Glomerular endothelial cell (primary cell): ENCODE measurements at places on chromosomes 4 and X.

DNA sequence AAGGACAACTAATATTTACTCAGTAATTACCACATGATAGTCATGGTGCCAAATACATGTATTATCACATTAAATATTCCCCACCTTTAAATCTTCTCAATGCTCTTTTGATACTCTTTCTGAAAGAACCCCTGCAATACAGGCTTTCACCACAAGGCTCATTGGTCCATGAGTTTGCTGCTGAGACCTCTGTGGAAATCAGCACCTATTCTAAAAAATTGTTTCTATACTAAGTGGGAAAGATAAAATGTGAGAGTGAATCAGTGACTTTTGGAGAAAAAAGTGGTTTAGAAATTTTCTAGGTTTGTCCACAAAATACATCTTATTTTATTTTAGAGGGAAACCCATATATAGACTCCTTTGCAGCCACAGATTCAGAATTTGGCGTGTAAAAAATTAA lies 257.3 kb downstream of the ZIC3 start:
- DNase-seq = no peak

- no peak for DNase-seq
Measured at GRCh38 chrX:135295238-135295943, 13.9 kb upstream of the ETDC start.

GRCh38 chr4:33176566-33176965 lies 2456.4 kb downstream of the PCDH7 start:
- DNase-seq = no peak

GRCh38 chr4:137226900-137227299 lies 305.4 kb downstream of the PCDH18 start:
- no peak for DNase-seq

DNA sequence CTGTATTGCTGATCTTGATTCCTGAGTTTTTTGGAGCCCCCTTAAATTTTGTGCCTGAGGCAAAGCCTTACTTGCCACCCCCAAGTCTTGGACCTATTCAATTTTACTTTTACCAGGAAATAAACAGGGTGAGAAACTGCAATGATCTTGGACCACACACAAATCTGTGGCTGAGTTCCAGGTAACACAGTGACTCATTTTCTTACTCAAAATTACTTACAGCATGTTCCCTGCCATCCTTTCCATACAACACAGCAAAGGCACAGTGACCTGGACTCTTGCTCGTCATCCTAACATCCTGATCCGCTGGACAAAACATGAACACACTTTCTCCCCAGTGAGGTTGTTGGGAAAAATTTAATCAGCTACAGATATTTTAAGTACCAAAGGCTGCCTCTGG lies 60.7 kb upstream of the S100G start:
- DNase-seq = no peak

GRCh38 chrX:120426599-120426998 lies 42.5 kb downstream of the LAMP2 start:
- DNase-seq = no peak

DNA sequence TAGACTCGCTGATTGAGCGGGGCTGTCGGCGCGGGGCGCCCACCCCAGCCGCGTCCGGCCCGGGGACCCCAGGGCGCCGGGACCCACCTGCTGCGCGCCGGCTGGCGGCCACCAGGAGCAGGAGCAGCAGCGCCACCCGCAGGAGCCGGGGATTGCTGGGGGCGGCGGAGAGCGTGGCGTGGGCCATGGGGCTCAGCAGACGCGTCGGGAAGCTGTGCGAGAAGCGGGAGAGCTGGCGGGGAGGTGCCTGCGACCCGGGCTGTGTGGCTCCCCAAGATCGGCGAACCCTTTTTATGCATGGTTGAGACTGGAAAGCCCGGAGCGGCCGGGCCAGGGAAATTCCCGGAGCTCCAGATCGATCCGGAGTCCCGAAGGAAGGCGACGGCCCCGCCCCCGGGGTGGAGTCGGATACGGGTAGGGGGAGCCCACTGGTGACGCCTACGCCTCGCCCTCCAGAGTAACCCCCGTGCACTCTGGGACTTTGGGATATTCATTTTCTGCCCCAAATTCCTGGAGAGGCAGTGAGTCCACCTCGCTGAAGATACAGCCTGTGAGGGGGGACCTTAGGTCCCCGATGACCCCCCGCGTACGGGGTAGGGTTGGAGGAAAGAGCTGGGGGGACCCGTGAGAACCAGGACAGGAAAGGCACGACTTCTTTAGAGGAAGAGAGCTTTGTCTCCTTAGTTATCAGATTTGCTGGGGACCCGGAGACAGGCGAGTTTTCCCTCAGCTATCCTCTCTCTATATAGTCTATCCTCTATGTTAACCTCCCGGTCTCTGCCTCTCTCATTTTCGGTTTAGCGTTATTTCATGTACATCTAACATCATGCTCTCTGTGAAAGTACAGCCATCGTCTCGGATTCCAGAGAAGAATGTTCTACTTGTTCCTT lies at the start of gene CXCL3:
Gene CXCL3, minus strand, starts transcription at position 265 of the 890 bp plus-strand sequence. Its CDS starts 78 bp downstream, at position 187.
- DNase-seq = no peak

DNA sequence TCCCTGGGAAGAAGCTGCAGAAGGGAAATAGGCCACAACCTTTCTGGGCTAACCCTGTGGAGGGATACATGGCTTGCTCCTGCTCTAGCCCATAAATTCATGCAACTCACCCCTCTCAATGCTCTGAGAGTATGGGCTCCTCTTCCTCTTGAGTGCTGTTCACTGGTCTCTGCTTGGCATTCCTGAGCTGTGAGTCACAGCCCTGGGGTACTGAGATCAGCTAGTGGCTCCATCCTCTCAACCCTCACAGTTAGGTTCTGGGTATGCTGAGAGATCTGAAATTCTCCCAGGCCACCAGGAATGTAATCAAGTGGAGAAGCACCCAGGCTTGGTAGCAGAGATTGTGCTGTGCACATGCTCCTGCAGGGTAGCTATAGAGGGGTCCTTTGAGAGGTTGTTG lies 60.6 kb upstream of the SPANXN2 start:
- DNase-seq = no peak

DNA sequence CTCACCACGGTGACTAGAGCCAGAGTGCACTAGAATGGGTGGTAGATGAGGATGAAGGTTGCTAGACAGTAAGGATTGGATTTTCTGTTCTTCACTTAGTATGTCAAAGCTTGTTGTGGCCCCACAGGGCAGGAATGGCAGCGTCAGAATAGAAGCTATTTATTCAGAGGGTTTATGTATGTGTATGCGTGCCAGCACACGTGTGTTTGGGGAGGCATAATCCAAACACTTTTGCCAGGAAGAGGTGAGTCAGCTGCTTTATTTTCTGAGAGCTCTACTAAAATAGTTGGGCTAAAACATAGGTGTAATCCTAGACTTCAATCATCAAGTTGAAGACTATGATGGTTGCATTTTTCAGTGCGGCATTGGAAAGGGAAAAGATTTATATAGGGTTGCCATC lies 1.2 kb upstream of the MAGEE2 start:
- no peak for DNase-seq

DNA sequence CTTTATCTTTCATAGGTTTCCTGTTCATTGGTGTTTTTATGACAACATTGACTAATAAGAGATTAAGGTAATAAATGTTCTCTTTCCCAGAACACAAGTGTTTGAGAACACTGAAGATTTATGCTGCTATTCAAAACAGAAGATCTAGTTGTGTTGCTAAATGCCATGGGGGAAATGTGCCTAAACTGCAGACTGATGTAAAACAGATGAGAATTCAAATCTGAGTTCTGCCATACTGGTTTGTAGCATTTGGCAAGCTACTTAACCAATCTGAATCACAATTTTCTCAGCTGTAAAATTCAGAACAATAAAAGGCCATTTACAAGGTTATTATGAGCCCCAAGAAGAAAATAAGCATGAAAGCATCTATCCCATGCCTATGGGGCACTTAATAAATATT lies 2.3 kb downstream of the SLC10A6 start:
- no peak for DNase-seq

DNA sequence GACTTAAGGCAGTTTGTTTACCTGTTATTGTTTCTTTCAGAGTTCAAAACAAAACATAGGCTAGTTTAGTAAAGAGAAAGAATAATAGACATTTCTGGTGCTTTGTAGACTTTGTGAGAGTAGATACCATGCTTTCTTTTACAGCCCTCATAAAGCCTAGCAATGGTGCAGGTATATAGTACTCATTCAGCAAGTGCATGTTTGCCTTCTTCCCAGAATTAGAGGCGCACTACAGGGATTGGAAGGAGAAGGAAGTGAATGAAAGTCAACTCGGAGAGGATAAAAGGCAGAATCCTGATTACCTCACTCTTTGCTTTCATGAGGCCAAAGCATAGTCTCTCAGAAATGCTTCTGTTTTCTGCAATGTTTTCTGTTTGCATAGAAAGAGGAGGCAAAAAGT lies 43.1 kb upstream of the FHDC1 start:
- no peak for DNase-seq

DNA sequence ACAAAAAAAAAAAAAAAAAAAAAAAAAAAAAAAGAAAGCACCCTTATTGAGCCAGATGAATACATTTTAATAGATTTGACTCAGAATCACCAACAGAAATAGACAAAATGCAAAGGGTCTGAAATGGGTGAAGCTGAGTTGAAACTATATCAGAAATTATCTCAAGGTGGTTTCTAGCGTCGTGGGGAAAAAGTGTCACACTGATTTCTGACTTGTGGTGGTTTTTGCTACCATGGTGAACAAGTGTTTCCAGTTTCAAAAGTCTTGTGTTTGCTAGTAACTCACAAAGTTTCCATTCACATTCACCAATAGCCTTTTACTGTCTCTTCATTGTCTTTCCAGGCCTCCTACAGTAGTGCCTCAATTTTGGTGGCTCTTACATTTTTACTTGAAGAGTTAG lies 135.5 kb downstream of the ARHGAP24 start:
- no peak for DNase-seq

- DNase-seq = no peak
Measured at GRCh38 chrX:80879143-80879542, 69.5 kb upstream of the BRWD3 start.

DNA sequence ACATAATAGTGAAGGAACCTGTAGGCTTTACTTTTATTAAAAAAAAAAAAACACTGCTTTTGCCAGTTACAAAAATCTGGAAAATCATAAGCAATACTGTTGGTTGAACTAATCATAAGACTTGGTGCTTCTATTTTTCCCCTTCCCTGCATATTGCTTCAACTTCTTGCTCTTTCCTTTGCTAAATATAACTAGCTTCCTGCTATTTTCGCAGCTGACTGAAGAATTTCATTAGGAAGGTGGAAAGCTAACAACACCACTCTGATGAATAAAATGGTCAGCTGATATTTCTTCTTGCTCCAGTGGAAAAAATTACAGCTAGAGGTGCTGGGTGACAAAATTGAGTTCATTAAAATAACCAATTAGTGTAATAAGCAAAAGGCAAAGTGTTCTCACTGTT lies 39.3 kb downstream of the MEPE start:
- DNase-seq = no peak

DNA sequence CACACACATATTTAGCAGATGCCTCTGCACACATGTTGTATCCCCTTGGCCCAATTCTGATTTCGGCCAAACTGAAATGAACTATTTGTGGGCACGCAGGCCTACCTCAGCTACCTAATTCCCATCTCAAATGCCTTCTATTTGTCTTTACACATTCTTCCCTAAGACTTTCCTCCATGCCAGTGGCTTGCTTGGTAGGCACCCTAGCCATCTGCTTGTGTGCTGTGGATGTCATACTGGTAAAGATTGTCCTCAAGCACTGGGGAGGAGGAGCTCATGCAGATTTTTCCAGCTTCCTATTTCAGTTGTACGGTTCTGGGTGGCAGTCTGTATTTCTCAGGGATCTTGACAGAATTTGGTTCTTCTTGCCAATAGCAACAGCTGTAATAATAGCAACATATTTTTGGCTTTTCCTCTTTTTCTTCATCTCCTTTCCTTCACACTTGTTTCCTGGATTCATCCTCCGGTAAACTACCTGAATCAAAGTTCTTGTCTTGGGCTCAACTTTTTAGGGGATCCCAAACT lies 514.3 kb downstream of the ADGRL3 start:
- DNase-seq = no peak

DNA sequence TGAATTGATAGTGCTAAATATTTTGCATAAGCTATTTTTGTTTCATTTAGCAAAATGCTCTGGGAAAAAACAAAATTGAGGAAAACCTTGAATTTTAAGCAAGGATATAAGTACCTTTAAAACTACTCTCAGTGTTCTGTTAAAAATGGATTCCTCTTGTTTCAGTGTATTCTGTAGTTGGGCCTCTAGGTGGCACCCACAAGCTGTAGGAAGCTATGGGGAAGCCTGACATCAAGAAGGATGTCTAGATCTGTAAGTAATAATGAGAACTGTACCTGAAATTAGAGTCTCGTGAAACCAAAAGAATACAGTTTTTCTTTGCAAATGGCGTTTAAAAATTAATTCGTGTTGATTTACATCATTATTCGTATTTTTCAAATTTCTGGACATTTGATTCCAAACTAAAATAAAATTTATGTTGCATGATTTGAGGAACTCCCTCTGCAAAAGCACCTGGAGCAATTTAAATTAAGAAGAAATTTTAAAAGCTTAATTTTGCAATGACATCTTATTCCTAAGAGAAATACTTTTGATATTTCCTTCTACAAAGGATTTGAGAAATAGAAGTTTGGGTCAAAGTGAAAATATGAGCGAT lies 51.2 kb downstream of the TMPRSS11E start:
- peak; percentile 23 for DNase-seq

- no peak for DNase-seq
Measured at GRCh38 chr4:152894673-152895072, 41.5 kb upstream of the FHDC1 start.

DNA sequence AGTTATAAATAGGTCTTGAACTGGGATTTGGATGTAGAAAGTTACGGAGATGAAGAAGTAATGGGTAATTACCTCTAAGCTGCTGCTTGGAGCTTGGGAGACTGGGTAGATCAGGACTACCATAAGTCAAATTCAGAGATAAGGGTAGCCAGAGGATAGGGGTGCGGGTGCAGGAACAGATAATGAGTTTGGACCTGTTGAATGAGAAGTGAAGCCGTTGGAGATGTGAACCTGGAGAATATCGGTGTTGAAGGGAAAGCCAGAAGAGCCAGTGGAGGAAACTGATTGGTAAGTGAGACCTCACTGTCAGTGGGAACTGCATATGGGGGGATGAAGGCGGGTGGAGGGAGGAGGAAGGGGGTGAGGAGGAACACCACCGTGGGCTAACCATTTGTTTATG lies 618 bp upstream of the FOXO4 start:
- DNase-seq = no peak

DNA sequence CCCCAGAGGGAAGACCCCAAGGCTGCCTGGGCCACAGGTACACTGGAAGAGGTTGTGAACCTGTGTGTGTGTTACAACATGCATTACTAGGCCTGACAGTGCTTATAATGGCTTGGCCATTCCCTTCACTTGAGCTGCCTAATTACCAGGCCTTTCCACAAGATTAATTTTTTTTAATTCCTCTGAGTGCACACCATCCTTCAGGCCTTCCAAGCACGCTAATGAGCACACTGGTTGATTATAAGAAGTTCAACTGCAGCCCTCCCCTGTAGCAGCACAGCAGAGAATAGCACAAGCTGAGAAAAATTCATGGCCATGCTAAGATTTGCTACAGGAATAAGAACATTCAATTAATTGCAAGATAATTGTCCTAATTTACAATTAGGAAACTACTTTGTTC lies 2.2 kb upstream of the SUPT20HL2 start:
- DNase-seq = no peak

- no peak for DNase-seq
Measured at GRCh38 chr4:123517971-123518370, 121.4 kb downstream of the SPRY1 start.

- no peak for DNase-seq
Measured at GRCh38 chr4:17556498-17556897, 20.5 kb upstream of the LAP3 start.
